ENCODE measurements at places on chromosomes 1 and 21. TPM values are rescaled to one million over a fixed set of nuclear protein-coding genes. Genes with fewer than 3 reads are reported as not detected.

RHCE gene
- total RNA-seq, result 1.1 TPM

OR6K3 gene
- total RNA-seq, result not detected

COL18A1 gene
- 109 TPM for total RNA-seq

AGMAT gene
- 4.0 TPM for total RNA-seq

CHI3L1 gene
- 2.0 TPM for total RNA-seq

GRCh38 chr1:117003223-117003875 lies 1.8 kb downstream of the CD101 start:
- DNase-seq, result no peak

- no peak for DNase-seq
Measured at GRCh38 chr21:17780539-17780938, 38.6 kb downstream of the C21orf91 start.

DNA sequence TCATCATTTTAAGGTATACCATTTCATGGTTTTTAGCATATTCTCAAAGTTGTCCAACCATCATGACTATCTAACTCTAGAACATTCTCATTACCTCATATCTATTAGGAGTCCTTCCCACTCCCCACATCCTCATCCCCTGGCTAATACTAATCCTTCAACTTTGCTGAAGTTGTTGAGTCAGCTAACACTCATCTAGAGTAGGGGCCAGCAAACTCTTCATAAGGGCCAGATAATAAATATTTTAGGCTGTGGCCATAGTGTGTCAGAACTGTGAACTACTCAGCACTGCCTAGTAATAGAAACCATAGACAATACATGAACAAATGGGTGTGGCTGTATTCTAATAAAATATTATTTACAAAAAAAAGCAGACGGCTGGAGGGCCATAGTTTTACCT lies 43.0 kb downstream of the TOR3A start:
- no peak for DNase-seq

DNA sequence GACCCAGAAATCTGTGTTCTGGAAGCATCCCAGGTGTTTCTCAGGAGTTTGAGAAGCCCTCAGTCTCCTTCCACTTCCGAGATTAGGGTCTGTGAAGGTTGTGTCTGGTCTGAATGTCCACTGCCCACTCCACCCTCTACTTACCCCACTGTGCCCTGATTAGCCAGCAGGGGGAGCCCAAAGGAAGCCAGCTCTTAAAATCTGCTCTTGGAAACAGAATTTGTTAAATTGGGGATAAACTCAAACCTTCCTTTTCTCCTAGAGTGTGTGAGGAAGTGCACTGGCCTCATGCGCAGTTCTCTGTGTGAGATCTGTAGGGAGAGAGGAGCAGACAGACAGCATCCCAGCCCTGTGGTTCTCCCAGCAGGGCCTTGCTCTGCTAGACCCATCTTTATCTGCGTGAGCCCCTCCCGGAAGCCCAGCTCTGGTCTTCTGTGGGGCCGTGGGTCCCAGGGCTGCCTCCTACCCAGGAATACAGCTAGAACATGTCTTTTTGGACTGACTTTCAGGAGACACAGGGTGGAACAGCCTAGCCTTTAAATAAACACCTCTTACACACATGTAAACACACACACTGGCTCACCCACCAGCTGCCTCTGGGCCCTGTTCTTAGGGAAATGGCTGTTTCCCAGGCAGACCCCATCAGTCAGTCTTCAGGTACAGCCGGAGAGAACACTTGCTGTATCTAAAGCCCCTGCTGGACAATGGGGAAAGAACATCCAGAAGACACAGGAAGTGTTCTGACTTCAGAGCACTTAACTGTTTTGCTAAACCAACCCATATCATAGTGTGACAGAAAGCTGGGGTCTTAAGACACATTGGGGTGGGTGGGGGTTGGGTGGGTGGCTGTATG lies 52.2 kb downstream of the SMYD2 start:
- peak; percentile 68 for DNase-seq

DNA sequence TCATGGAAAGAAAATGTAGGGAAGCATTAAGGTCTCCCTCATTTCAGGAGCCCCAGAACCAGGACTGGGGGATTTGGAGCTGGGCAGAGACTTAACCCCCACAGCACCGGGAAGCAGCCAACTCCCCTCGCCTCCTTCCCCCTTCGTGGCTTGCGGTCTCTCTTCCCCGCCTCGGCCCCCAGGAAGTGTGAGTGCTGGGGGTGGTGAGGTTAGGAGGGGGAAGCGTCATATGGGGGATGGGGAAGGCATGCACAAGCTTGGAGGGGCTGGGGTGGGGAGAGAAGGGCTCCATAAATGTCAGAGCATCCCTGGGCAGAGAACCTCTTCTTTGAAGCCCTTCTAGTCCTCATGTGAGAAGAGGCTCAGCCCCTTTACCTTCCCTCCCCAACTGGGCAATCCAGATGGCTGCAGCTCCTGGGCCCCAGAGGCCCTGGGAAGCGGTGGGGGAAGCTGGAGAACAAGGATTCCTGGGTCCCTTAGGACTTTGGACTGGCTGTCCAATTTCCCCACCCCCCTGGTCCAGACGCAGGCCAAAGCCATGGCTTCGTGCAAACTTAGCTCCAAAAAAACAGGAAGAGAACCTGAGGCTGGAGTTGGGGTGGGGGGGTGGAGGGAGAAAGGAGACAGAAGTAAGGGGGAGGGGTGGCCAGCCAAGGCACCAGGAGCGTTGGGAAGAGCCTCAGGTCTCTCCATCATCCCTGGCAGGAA lies 7.8 kb downstream of the ZBTB7B start:
- no peak for DNase-seq

GRCh38 chr1:145962157-145963102 lies 1.9 kb downstream of the ANKRD34A start:
- peak; percentile 61 for DNase-seq

GRCh38 chr1:243731301-243731891 lies 118.6 kb downstream of the AKT3 start:
- DNase-seq, result peak; percentile 53

GRCh38 chr21:31713973-31714740 lies 17.8 kb downstream of the SCAF4 start:
- DNase-seq, result no peak

DNA sequence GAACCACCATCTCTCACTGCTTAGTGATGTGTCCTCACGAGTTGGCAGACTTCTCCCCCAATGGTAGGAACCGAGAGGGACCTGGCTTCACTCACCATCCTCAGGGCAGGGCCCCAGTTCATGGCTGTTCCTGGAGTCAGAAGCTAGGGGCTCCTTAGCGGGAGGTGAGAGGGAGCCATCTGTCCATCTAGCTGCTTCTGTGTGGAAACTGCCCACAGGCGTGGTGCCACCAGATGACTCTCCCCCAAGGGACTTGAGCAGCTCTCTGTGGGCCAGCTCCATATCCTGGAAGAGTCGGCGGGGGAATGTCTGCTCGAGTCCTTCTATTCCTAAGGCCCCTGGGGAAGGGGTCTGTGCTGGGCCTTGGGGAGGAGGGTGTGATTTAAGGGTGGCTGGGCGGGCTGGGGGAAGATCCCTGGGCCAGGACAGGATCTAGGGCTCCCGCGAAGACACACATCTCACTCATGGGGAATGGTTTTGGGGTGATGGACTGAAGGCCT lies 16.3 kb downstream of the LRRC71 start:
- no peak for DNase-seq

DNA sequence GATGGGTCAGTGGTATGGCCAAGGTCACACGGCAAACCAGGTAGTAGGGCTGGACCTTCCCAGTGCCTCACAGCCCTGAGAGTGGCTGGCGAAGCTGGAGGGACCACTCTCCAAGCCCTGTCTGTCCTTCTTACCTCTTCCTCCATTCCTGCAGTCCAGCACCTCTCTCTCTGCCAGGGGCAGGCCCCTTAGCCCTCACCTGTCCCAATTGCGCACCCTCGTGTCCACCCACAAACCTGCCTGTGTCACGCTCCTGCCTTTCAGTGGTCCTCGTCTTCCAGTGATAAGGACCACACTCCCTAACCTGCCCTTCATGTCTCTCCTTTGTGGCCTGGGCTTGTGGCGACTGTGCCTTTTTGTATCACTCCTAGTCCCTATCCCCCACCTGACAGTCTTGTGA lies 3.4 kb downstream of the PODN start:
- DNase-seq, result no peak

DNA sequence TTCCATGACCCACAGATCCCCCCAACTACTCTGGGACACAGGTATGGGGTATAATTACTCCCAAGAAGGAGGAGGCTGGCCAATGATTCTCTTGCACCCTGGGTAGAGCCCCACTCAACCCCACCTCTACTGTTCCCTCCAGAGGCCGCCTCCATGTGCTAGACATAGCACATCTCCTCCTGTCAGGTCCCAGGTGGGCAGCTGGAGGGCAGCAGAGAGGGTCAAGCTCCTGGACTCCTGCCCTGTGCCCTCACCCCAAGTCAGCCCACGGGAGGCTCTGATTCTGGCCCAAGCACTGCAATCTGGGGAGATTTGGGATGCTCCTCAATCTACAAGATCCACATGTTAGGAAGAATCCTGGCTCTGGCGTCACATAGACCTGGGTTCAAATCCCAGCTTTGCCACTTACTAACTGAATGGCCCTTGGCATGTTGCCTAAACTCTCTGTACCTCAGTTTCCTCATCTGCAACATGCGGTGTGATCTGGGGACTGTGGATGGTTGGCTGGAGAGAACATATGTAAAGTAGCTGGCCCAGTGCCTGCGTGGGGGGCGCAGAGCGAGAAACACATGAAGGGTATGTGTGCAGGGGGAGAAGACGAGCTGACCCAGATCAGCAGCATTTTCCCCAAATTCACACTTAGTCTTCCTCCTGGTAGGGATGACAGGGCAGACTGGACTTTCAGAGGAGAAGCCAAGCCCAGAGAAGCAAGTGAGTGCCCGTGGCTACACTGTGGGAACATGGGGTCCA lies 23.2 kb downstream of the TNNT2 start:
- DNase-seq, result no peak

GRCh38 chr1:164565357-164565756 lies 6.4 kb downstream of the PBX1 start:
- no peak for DNase-seq

DNA sequence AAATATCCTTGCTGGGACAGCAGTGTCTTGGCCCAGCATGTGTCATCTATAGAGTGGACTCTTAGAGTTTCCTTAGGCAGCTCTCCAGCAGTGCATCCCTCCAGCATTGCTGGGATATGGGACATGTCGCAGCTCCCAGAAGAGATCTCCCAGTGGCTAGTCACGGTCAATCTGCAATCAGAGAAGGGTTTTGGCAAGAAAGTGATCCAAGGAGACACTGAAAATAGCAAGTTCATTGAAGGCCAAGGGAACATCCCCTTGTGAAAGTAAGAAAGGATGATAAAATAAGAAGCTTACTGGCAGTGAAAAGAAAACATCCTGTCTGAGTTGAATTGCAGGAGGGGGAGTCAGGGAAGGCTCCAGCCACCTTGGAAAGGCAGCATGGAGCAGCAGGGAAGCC lies 19.3 kb upstream of the NPL start:
- no peak for DNase-seq

DNA sequence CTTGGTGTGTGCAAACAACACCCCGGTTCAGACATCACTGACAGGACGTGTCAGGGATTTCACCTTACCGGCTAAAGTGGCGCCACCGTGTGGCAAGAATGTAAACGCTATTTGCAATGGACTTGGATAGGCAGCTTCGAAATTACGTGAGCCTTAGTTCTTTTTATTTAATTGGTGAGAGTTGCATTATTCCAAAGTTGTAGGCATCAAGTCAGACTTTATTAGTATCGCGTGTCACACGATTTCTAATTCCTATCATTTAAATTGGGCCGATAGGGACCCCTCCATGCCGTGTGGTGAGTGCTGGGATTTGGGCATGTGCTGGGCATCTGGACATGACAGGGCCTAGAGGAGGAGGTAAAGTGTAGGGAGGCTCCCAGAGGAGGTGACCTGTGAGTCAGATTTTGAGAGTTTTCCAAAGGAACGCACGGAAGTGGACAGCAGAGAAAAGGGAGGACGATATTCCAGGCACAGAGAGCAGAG lies 14.5 kb upstream of the CPT2 start:
- peak; percentile 69 for DNase-seq

DNA sequence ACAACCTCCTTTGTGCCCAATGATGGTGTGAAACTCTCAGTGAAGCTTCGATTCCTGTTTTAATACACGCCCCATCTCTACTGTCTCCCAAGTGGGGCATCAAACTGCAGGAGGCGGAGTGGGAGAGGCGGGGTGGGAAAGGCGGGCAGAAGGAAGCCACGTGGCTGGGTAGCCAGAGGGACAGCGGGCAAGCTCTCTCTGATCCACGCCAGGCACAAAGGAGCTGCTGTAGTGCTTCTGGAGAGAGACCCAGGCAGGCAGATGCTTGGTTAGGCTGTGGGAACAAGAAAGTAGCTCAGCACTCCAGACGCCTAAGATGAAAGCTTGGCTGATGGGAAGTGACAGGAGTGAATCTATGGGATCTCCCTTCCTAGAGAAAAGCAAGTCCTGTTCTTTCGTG lies 25.7 kb downstream of the TRIM67 start:
- no peak for DNase-seq

GRCh38 chr1:150138044-150138443 lies 11.7 kb upstream of the PLEKHO1 start:
- no peak for DNase-seq

DNA sequence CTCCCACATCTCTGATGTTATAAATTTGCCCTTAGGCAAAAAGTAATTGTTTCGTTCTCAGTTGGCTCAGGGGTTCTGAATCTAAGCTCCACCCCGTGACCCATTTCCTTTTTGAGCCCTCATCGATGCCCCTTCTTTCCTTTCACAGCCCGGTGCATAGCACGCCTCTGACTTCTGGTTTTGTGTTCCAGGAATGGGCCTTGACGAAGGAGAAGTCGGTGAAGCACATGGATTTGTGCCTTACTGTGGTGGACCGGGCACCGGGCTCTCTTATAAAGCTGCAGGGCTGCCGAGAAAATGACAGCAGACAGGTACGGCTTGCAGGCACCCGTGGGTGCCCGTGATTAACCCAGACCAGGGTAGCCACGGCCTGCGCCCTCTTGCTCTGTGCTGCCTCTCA lies 151.9 kb downstream of the PGBD5 start:
- peak; percentile 8 for DNase-seq

DNA sequence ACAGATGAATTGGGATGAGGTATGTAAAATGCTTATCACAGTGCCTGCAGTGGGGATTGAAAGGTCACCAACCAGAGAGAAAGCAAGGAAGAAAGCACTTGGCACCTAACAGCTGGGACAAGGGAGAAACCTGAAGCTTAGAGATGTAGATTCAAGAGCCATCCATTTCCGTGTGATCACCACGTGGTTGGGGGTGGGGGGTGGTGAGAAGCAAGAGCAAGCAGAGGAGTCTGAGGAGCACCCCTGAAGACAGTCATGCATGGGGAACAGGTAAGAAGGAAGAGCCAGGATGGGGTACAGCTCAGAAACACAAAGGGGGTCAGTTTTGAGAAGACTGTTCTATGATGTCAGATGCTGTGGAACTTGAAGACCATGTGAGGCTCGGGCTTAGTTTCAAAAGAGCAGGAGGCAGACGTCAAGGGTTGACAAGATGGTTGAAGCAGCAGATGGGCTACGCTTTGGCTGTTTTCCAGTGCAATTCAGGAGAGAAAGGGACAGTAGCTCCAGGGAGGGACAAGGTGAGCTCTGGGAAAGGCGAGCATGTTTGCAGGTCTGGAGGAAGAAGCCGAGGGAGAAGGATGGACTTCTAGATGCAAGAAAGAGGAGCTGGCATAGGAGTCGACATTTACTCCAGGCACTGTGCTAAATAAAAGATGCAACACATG lies 17.4 kb downstream of the KANK4 start:
- no peak for DNase-seq
